ENCODE measurements at places on chromosomes 5 and 9. TPM values are rescaled to one million over a fixed set of nuclear protein-coding genes. Genes with fewer than 3 reads are reported as not detected.

The LCP2 gene
- 2.5 TPM for total RNA-seq

The ACTBL2 gene
- total RNA-seq = not detected

The SLC12A7 gene
- total RNA-seq = 10.6 TPM

The IL3 gene
- total RNA-seq = not detected

The MRPS30 gene
- 156 TPM for total RNA-seq

The CARTPT gene
- total RNA-seq = 2.3 TPM

The THBS4 gene
- total RNA-seq = 11.8 TPM

The NUP214 gene
- total RNA-seq = 16.8 TPM

The AGXT2 gene
- 0.23 TPM for total RNA-seq

The PARP8 gene
- total RNA-seq = 56.3 TPM

The APBB3 gene
- 29.8 TPM for total RNA-seq

The TICAM2 gene
- total RNA-seq = 2.8 TPM

The TMC1 gene
- total RNA-seq = 0.46 TPM
